ENCODE measurements at places on chromosomes 7 and 10. TPM values are rescaled to one million over a fixed set of nuclear protein-coding genes. Genes with fewer than 3 reads are reported as not detected.
A peak's percentile ranks its signal among the peaks of the same experiment; 100 is the strongest.

- no peak for DNase-seq
Measured at GRCh38 chr10:53667063-53667462, 894.5 kb upstream of the MBL2 start.

GRCh38 chr7:116242178-116242577 is 31.8 kb downstream of the TES start:
- no peak for DNase-seq

GRCh38 chr10:80894311-80894791 is 356.6 kb downstream of the SH2D4B start:
- DNase-seq = no peak

Gene SEMA3E
- total RNA-seq = not detected

GRCh38 chr10:75877877-75878276 is 446.5 kb downstream of the LRMDA start:
- DNase-seq = peak; percentile 37

DNA sequence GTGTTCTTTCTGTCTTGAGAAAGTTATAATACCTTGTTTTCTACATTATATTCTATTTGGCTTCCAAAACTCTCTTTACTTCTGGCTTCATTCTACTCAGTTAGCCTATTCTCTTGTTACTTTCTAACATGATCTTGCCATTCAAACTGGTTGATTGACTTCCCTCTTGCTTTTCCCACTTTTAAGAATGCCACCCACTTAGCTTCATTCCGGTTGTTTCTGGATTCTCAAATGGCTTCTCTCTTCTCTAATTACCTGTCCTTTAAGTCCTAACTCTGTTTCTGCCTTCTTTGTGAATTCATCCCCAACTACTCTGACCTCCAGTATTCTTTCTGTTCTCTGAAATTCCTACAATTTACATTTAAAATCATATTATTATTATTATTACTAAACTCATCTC is 52.0 kb downstream of the ANKIB1 start:
- DNase-seq = no peak

GRCh38 chr10:86287966-86288579 is 78.5 kb downstream of the GRID1 start:
- DNase-seq = no peak

DNA sequence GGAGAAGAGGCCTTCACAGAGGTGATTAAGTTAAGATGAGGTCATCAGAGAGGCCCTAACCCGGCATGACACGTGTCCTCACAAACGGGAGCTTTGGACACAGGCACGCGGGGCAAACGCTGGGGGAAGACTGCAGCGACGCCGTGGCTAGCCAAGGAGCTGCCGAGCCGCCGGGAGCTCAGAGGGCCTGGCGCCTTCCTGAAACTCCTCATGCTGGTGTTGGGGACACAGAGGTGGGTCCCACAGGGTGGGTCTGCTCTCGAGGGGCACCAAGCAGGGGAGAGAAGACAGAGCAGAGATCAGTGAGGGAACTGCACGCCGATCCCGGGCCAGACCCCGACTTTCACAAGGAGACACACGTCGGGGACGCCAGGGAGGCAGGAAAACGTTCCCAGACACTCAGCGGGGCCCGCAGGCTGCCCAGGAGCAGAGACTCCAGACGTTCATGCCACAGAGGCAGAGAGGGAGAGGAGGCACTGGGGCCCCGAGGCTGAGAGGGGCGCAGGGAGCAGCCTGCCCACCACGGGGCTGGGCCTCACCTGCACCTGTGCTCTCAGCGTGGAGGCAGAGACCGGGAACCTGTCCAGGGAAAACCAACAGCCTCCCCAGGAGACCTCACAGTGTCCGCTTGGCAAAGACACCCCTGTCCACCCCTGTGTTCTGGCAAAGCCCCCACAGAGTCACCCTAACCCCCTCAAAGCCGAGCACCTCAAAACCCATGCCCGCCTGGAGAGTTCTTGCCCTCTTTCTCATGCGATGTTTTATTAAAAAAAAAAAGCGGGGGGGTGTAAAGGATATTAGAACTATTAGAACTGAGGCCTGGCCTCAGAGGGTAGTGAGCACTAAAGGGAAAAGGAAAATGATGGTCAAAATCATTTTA is 103.8 kb downstream of the PDGFA start:
- DNase-seq = no peak

GRCh38 chr10:70784471-70784870 is 706 bp downstream of the TBATA start:
- DNase-seq = no peak

Gene EPHB6
- not detected for total RNA-seq

DNA sequence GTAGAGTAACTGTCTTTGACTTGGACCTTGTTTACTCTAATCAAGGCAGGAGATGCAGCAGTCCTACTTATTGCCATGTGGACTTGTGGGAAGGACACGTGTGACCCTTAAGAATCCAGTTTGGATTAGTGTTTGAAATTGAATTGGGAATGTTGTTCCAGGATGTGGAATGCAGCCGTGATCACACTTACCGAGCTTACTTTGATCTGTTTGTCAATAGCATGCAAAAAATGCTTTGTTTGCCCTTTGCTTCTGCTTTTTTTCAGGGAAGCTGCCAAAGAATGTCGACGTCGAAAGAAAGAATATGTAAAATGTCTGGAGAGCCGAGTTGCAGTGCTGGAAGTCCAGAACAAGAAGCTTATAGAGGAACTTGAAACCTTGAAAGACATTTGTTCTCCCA is 84.7 kb downstream of the CREM start:
- DNase-seq = peak; percentile 46

DNA sequence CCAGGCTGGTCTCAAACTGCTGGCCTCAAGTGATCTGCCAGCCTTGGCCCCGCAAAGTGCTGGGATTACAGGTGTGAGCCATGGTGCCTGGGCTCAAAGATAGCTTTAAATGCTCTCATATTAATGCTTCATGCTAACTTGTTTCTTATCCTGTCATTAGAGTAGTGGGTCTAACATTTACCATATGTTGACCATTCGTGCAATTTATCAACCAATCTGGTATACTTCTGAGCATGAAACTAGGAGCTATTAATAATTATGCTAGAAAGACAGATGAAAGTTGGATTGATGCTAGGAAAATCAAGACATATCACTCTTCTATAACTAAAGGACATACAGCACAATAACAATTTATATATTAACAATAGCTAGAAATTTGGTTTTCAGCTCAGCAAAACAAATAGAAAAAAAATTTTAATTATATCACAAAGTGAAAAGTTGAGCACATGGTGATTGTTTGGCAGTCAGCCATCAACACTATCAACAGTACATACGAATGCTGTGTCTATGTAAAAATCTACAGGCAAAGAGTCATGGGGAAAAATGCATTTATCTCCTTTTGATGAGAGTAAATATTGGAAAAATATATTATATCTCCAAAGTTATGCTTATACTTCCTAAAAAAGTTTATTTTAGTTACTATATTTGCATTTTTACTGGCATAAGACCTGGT is 112.1 kb upstream of the ABCB5 start:
- DNase-seq = no peak

DNA sequence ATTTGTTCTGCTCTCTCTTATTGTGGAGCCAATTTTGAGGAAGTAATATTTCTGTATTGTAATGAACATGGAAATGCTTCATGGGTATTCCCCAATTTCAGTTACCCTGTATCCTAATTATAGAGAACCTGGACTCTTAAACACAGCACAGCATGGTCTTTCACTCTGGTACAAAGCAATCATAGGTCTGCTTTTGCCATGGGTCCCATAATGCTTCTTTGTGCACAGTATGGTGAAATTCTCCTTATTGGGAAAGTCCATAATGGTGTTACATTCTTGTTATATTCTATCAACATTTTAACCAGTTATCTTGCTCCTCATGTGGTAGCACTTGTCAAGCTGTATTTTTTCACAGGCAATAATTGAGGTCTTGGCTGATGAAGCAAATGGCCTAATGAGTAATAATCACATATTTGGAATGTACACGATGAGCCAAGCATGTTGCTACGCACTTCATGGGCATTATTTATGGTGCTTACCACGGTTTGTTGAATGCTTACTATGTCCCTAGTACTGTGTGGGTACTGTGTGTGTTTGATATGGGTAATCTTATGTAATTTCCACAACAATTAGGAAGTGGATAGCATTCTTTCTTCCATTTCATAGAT is 42.9 kb downstream of the PRKG1 start:
- no peak for DNase-seq

Gene GJD4
- total RNA-seq = not detected

Gene STAG3
- total RNA-seq = 0.22 TPM

- no peak for DNase-seq
Measured at GRCh38 chr10:63246356-63246755, 113.2 kb downstream of the NRBF2 start.

Gene NUTM2D
- total RNA-seq = 3.0 TPM

Gene CALML5
- not detected for total RNA-seq

DNA sequence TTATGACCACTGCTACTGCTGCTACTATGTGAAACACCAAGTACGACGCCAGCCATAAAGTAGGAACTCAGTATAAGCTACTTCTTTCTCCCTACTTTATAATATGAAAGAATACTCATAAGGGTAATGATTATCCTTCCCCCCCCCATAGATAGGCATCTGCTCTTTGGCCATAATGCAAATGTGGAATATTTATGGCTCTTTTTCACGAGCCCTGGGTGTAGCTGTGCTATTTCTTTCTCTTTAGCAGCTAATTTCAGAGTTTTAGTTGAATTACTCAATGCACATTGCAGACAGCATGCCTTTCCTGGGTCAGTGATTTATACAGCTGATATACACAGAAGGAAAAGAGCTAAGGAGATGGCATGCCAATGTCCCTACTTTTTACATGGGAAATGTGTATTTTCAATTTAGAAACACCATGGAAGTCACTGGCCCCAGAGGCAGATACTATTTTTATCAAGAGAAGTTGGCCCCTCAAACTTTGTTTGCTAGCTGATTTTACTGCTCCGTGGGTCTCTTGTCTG is 234.1 kb upstream of the KIAA1217 start:
- DNase-seq = no peak

DNA sequence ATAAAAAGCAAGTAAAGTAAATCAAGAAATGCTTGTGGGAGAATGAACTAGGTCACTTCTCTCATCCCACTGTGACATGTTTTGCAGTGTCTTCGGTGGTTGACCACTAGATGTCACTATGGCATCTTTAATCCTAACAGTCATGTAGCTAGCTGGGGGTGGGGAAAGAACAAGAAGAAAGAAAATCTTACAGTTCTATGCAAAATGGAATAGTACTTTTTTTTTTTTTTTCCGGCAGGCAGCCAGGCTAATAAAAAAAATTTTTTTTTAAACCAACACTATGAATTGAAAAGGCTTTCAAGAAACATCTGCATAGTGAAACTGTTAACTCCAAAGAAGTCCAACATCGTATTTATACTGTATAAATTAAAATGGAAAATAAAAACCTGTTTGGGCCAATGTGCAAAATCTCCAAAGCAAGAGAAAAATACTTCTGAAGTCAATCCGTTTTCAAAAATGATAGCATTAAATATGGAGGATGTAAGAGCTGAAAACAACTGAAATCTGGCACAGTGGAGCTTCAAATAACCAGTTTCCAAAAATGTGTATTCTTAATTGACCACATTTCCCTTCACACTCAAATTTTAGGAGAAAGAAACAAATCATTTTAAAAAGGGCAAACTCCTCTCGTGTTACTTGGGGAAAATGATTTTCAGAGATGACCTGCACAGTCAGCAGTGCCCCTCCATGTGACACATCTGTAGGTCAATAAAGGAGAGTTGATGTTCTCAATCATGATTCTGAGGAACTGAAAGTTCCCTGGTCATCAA is 38.5 kb downstream of the CDK1 start:
- peak; percentile 71 for DNase-seq

GRCh38 chr10:110681023-110681681 is 37.0 kb downstream of the RBM20 start:
- peak; percentile 32 for DNase-seq

- DNase-seq = no peak
Measured at GRCh38 chr10:87829986-87830729, 12.1 kb upstream of the ATAD1 start.

- no peak for DNase-seq
Measured at GRCh38 chr10:13016426-13016825, 14.9 kb upstream of the CCDC3 start.

DNA sequence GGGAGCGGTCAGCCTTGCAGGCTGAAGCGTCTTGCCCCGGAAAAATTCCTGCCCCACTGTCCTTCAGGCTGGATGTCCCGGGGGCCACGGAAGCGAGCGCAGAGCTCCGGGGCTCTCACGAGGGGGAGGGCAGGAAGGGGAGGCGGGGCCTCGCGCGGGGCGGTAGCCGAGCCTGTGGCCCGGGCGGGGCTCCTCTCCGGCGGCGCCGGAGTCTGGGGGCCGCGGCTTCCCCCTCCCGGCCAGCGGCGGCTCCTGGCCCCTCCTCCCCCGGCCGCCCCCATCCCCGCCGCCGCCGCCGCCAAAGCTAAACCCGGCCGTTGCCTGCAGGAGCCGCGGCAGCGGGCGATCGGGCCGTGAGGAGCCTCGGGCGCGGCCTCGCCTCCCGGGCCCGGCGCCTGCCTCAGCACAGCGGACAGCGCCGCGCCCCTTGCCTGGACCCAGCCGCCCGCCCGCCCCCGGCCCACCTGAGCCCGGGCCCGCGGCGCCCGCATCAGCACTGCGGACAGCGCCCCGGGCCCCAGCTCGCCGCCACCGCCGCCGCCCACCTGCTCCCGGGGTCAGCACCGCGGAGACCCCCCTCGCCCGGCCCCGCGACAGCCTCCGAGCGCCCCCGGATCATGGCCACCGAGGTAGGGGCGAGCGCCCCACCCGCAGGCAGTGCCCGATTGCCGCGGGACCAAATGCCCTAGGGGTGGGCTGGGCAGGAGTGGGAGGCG is at the start of gene GOLGA7B:
TSS of gene GOLGA7B (plus strand) at position 157 of the 716 bp plus-strand sequence. CDS start at position 618, 461 bp downstream.
- DNase-seq = peak; percentile 5

Gene CYP2C8
- total RNA-seq = 0.09 TPM
